ENCODE measurements at places on chromosomes 3 and 15. TPM values are rescaled to one million over a fixed set of nuclear protein-coding genes. Genes with fewer than 3 reads are reported as not detected.

GRCh38 chr3:29291260-29291981 lies 10.6 kb downstream of the RBMS3 start:
- no peak for DNase-seq

- no peak for DNase-seq
These were observed 352.9 kb downstream of the PTPRG start for GRCh38 chr3:61914276-61914675.

The SEMA5B gene
- not detected for total RNA-seq

The TTLL13 gene
- total RNA-seq, result 0.06 TPM

The ENTPD3 gene
- total RNA-seq, result not detected

- no peak for DNase-seq
These were observed 48.0 kb upstream of the LPP start for GRCh38 chr3:188106006-188106405.

DNA sequence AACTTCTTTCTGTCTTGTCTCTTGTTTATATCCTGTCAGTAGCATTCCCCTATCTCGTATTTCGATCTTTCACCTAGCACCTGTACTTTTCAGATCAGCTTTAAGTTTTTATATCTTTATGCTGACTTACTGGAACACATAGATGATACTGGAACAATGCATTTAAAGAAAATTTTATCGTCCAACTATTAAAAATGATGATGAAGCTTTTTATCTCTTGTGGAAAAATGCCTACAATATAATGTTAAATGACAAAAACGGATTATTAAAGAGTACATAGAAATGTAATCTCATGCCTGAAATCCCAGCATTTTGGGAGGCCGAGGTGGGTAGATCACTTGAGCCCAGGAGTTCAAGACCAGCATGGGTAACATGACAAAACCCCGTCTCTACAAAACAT lies 139.5 kb downstream of the ZPLD1 start:
- no peak for DNase-seq

The PAQR5 gene
- total RNA-seq, result 0.91 TPM

The SOX14 gene
- total RNA-seq, result not detected

DNA sequence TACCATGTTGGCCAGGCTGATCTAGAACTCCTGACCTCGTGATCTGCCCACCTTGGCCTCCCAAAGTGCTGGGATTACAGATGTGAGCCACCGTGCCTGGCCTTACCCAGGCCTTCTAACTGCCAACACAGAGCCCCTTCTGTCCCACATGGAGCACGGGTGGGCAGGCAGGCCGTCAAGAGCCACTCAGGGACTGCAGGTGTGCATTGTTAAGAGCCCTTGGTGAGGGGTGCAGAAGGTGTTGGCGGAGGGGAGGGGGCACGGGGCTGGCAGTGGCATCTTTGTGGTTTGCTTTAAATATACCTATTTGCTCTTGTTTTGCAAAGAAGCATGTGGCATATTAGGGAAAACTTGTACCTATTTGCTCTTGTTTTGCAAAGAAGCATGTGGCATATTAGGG lies 37.3 kb downstream of the SMAD6 start:
- no peak for DNase-seq

The SRGAP3 gene
- total RNA-seq, result 5.0 TPM

GRCh38 chr3:73072634-73073033 lies 11.2 kb downstream of the EBLN2 start:
- no peak for DNase-seq

GRCh38 chr3:182105875-182106274 lies 394.1 kb downstream of the SOX2 start:
- peak; percentile 55 for DNase-seq

The RAD51 gene
- total RNA-seq, result 17.9 TPM

The CDCP1 gene
- total RNA-seq, result 12.9 TPM

DNA sequence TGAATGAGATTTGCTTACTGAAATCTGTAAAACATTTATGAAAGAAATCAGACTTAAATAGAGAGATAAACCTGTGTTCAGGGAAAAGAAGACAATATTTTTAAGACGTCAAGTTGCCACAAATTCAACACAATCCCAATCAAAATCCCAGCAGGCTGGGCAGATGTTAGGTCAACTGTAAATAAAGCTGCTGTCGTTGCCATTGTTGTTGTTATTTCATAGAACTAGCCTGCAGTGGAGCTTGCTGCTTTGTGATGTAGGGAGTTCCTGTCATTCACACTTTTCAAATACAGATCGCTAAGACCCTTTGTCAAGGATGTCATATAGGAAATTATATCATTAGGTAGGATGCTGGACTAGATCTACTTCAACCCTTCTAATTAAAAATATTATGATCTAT lies 123.1 kb downstream of the NEO1 start:
- no peak for DNase-seq

DNA sequence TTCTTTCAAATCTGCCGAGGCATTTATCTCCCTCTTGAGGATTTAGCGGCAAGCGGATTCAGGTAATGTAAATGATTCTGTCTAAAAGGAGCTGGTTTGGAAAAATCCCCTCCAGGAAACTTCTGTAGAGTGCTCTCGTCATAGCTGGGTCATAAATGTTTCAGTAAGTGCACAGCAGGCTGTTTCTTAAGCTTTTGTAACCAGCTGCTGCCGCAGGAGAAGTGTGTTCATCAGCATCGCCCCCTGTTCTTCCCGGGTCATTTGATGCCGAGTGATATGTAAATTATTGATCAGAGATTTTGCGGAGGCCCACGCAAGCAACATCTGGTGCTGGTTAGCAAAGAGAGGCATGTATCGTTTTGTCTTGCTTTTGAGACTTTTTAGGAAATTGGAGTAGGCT lies 53.1 kb downstream of the DNASE1L3 start:
- DNase-seq, result no peak

- no peak for DNase-seq
These were observed 529.2 kb downstream of the EPHB1 start for GRCh38 chr3:135324301-135324700.

DNA sequence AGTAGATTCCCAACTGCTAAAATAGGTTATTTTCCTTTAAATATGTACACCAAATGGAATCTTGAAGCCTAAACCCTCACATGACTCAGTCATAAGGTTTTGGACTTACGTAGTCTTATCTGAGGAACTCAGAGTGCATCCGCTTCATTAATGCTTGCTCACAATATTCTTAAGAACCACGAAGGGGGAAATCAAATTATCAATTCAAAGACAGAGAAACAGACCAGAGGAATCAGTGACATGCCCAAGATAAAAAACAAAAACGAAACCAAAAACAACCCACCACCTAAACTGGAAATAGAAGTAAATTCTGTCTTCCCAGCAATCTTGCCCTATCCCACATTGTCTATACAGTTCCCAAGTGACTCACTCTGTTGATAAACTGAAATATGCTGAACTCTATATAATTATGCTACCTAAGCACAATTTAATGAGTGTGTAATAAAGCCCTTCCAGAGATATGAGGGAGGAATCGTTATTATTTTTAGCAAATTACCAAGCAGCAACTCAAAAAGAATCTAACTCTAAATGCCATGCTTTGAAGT lies 135.4 kb upstream of the CBLB start:
- DNase-seq, result peak; percentile 44

The SERPINI2 gene
- total RNA-seq, result not detected

- no peak for DNase-seq
These were observed 287.1 kb downstream of the NAALADL2 start for GRCh38 chr3:175146258-175146657.

The AKAP13 gene
- total RNA-seq, result 18.5 TPM

- DNase-seq, result no peak
These were observed 255.2 kb downstream of the PDCD6IP start for GRCh38 chr3:34053626-34054025.
